ENCODE measurements at places on chromosomes 1 and 21. TPM values are rescaled to one million over a fixed set of nuclear protein-coding genes. Genes with fewer than 3 reads are reported as not detected.

GRCh38 chr1:172906778-172907592 lies 143.8 kb downstream of the TNFSF18 start:
- H3K36me3 ChIP-seq: no peaks in the 10 kb centered on the region
- H3K4me3 ChIP-seq: no peak overlapping the region
- H3K27me3 ChIP-seq: no peaks in the 10 kb centered on the region
- DNase-seq: no peak
- H3K27ac ChIP-seq: peak overlapping the region; percentile 78
- H3K4me1 ChIP-seq: peaks cover 52% of the 10 kb centered on the region

DNA sequence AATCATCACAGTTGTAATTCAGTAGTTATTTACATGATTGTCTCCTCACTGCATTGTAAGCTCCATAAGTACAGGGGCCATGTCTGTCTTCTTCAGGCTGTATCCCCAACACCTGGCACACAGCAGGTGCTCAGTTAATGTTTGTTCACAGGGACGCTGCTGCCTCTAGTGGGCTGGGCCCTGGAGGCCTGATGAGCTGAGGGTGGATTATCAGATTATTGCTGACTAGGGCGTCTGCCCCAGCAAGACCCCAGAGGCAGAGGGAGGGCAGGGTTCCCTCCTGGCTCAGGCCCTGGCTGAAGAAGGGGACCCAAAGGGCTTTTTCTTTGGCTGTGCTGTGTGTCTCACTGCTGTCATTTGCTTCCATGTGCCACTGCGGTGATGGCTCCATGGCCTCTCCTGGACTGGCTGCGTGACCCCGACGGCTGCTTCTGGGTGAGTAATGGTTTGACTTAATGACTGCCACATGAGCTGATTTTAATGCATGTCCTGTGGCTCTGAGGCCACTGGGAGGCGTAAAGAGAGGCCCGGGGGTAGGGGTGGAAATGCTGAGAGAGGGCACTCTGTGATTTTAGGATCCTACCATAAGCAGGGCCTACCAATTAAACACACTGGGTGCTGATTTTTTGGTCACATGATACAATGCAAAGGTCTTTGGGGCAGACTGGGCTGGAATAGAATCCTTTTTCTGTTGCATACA lies 20.8 kb upstream of the EPB41 start:
- no peaks in the 10 kb centered on the region for H3K27me3 ChIP-seq
- H3K4me1 ChIP-seq: peaks cover 2% of the 10 kb centered on the region
- H3K4me3 ChIP-seq: no peak overlapping the region
- no peak for DNase-seq
- no peaks in the 10 kb centered on the region for H3K36me3 ChIP-seq

GRCh38 chr1:116574581-116575291 lies 3.9 kb upstream of the CD58 start:
- no peaks in the 10 kb centered on the region for H3K27me3 ChIP-seq
- H3K27ac ChIP-seq: peak overlapping the region; percentile 24
- peaks cover 16% of the 10 kb centered on the region for H3K4me1 ChIP-seq
- no peak overlapping the region for H3K4me3 ChIP-seq

GRCh38 chr1:43274125-43274803 lies 4.5 kb downstream of the TMEM125 start:
- no peaks in the 10 kb centered on the region for H3K36me3 ChIP-seq
- H3K4me3 ChIP-seq: no peak overlapping the region

GRCh38 chr1:15994590-15995351 lies 9.3 kb upstream of the SRARP start:
- peaks cover 7% of the 10 kb centered on the region for H3K27me3 ChIP-seq
- no peak overlapping the region for H3K4me3 ChIP-seq
- H3K36me3 ChIP-seq: no peaks in the 10 kb centered on the region
- H3K27ac ChIP-seq: no peak overlapping the region
- peak; percentile 89 for DNase-seq

DNA sequence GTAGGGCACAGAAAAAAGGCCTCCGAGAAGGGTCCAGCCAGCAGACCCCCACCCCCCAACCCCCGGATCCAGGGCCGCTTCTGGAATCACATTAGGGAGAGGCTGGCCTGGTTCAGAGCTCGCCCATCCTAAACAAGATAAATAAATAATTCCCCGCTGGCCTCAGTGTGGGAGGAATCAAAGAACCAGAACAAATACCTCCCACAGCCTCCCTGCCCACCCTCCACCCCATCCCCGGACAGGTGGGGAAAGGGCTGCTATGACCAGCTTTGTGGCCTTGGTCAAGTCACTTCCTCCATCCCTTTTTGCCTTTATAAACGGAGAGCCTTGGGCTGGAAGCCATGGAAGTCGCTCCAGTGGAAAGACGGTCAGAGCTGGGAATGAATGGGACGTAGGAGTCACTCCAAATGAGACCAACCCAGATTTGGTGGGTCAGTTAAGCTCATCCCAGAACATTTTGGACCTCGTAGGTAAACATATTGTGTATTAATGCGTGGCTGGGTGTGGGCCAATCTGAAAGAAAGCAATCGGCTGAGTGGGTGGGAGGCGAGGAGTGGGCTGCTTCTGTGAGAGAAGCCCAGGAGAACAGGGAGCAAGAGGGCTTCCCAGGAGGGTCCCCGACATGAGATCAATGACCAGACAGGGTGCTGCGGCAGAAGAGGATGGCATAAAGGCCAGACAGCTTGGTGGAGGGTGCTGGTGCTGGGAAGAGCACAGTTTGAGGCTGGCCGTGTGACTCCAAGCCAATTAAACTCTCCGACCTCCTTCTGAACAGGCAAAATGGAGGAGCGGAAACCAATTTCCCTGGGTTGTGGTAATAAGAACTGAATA lies 63.3 kb downstream of the MEF2D start:
- peaks cover 91% of the 10 kb centered on the region for H3K27me3 ChIP-seq
- no peak for DNase-seq
- no peak overlapping the region for H3K27ac ChIP-seq
- H3K36me3 ChIP-seq: peaks cover 3% of the 10 kb centered on the region
- H3K4me3 ChIP-seq: no peak overlapping the region
- peaks cover 11% of the 10 kb centered on the region for H3K4me1 ChIP-seq

GRCh38 chr1:55007625-55008024 lies 8.9 kb downstream of the BSND start:
- H3K4me1 ChIP-seq: peaks cover 7% of the 10 kb centered on the region
- H3K27me3 ChIP-seq: no peaks in the 10 kb centered on the region
- DNase-seq: no peak
- H3K27ac ChIP-seq: no peak overlapping the region
- no peak overlapping the region for H3K4me3 ChIP-seq

FCER1A gene
- not detected for total RNA-seq

ZBTB7B gene
- 34.4 TPM for total RNA-seq

Measured in osteocyte (in vitro differentiated cells).